AG04450 (cell line): ENCODE measurements at places on chromosomes 3 and 15.

- DNase-seq = no peak
These were observed 85.2 kb downstream of the KBTBD8 start for GRCh38 chr3:67083277-67083676.

DNA sequence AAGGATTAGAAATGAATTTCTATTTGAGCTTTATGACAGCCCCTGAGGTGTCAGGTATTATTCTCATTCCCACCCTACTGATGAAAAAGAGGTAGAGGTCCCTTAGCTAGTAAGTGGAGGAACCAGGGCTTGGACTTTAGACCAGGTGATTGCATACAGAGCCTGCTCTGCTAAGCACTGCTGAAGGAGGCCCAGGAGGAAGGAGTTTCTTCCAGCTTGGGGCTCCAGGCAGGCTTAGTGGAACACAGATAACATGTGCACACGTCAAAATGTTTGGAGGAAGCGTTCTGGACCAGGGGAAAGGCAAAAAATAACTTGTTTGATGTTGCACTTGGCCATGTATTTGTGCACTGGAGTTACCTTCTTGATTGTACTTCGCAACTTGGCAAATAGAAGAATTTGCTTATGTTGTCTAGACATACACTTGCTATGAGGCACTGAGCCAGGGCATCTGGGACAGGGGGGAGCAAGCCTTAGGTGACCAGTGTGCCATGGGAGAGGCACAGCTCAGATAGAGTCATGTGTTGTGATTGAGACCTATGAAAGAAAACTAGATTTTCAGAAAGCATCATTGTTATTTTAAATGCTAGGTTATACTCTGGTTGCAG lies 22.4 kb downstream of the IFT122 start:
- no peak for DNase-seq

- DNase-seq = no peak
These were observed 47.9 kb downstream of the ATP2C1 start for GRCh38 chr3:130941793-130942192.

GRCh38 chr3:164918905-164919304 lies 159.4 kb downstream of the SI start:
- no peak for DNase-seq

DNA sequence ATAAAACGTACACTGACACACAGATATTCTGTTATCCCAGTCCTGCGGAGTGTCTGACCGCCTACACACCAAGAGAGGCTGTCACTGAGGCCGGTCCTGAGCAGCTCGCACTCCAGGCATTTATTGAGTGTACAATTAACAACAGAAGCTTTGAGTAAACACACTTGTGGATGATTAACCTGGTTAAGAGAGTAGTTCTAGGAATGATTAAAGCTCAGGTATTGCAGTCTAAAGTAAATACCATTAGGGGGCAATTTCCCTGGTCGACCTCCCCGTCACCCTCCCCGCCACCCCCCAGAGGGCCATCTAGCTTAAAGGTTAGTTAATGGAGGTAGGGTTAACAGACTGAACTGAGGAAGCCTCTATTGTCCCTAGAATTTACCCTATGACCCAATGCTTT lies 1278.5 kb downstream of the NSUN3 start:
- no peak for DNase-seq

- no peak for DNase-seq
These were observed 568.3 kb upstream of the ZNF717 start for GRCh38 chr3:76353683-76354082.

- DNase-seq = no peak
These were observed 348.7 kb downstream of the ZIC1 start for GRCh38 chr3:147757866-147758265.

- no peak for DNase-seq
These were observed 546.0 kb upstream of the CFAP20DC start for GRCh38 chr3:59595830-59596229.

GRCh38 chr3:81788610-81789009 lies 27.2 kb upstream of the GBE1 start:
- no peak for DNase-seq

GRCh38 chr15:32998182-32998581 lies 196.3 kb downstream of the FMN1 start:
- no peak for DNase-seq

DNA sequence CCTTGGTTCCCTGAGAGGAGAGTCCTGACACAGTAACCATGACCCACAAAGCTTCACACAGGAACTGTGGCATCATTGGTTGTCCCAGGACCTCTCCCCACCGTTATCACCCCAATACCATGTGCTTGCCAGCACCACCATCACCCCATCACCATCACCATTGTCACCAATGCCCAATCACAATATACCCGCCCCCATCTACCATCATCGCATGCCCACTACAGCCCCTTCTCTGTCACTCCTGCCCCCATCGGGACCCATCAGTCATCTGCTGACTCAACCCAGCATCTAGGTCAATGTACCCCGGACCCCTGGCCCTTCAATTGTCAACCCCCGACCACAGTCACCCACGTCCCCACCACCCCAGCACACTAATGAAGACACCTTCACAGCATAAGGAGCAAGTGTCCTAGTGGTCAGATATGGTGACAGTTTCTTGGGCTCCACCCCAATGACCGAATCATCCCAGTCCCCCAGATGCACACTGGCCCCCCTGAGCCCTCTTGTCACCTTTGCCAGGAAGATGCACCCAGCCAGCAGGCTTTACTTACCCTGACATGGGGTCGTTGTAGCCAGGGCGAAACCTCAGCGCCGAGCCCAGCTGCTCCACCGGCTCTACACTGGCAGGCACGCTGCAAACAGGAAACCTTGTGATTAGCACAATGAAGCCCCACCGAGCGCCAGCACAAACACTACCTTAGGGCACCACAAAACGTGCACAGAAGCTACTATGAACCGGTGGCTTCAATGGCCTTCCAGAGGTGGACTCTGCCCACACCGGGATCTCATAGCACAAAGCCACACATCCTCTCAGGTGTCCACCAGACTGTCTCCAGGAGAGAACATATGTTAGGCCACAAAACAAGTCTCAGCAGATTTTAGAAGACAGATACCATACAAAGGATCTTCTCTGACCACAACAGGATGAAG lies 25.1 kb downstream of the SHISA5 start:
- no peak for DNase-seq

DNA sequence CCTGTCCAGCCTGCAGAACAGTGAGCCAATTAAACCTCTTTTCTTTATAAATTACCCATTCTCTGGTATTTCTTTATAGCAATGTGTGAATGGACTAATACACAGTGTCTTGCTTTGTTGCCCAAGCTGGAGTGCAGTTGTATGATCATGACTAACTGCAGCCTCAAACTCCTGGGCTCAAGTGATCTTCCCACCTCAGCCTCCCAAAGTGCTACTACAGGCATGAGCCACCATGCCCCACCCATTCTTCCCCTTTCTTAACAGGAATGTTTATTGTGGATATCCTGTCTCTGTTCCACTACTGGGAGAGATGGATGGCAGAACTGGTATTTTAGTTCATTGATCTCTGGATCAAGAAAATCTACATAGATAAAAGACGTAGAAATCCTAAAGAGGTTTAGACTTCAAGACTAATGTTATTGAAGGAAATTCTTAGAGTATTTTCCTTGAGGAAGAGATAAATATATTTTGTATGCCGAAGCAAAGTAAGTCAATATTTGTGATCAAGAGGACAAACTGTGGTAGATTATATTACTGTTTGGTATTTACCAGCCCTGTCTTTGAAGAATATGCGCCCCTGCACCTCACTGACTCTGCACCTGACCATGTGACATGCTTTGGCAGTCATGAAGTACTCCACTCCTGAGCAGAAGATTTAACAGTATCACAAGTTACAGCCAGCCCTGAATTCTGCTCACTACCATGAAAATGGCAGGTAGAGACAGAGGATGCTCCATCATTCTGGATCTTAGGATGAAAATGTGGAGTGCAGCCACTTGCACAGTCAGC lies 42.9 kb downstream of the UACA start:
- no peak for DNase-seq

GRCh38 chr15:64110950-64111678 lies 15.3 kb downstream of the SNX1 start:
- DNase-seq = no peak

DNA sequence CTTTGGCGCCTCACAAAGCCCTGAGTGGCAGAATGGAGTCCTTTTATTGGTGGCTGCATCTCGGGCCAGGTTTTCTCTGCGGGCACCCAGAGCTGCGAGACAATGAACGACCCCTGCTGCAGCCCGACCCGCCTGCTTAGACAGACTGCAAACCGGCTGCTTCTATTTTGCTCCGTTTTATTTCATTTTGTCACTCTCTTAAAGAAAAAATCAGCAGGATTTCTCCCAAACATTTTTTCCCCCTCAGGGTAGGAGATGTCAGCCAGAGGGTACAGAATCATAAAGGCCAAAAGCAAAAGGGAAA lies 64.8 kb downstream of the OXNAD1 start:
- DNase-seq = no peak

DNA sequence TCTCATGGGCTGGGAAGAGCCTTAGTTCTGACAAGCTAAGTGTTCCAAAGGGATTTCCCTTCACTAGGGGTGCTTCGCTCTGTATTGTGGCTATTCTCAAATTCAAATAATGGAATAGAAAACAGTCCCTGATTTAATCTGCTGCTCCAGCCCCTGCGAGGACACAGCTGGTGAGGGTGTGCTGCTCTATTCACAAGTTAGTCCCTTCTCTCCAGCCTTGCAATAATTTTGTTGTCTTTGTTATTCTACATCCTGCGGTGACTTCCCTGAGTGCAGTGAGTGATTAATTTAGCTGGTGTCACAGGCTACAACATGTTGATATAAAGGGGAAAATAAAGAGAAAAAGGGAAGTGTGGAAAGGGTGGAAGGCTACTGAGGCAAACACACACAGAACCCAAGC lies 180.5 kb upstream of the VEPH1 start:
- no peak for DNase-seq

GRCh38 chr3:76063811-76064210 lies 278.5 kb upstream of the ZNF717 start:
- no peak for DNase-seq

GRCh38 chr3:123789760-123790159 lies 94.4 kb downstream of the MYLK start:
- no peak for DNase-seq

GRCh38 chr3:160006282-160007163 lies 17.9 kb downstream of the IL12A start:
- DNase-seq = peak; percentile 61

DNA sequence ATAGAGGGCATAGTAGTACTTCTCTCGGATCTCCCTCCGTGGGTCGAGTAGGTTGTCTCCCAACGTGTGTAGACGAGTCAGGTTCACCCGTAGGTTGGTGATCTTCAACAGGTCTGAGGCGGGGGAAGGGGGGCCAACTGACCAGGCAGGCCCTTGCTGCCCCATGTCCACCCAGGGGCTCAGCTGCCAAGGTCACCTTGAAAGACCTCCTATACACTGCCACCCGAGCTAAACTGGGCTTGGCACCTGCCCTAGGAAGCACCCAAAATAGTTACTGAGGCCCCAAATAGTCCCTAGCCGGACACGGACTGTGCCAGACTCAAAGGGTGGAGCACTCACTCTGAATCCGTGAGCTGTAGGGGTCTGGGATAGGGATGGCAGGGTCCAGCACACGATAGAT lies 1.8 kb downstream of the LAMB2 start:
- DNase-seq = no peak

DNA sequence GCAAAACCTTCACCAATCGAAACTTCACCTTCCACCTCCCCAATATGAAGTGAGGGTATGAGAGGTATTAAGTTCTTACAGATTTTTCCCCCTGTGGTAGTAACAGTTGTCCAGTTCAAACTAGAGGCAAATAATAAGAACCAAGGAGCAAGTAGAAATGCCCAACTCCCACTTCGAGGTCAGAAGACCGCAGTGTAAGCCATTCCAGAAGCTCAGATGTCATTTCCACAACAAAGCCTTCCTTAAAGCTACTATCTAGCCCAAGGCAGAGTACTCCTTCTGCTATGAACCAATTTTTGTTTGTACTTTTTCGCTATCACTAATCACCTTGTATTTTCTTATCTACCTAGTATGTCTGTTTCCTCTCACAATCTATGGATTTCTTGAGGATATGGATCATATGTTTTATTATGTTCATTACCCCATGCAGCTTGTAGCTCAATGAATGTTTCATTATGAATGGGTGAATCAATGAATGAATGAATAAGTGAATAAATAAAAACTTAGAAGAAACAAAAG lies 235.7 kb upstream of the KCNMB2 start:
- no peak for DNase-seq

DNA sequence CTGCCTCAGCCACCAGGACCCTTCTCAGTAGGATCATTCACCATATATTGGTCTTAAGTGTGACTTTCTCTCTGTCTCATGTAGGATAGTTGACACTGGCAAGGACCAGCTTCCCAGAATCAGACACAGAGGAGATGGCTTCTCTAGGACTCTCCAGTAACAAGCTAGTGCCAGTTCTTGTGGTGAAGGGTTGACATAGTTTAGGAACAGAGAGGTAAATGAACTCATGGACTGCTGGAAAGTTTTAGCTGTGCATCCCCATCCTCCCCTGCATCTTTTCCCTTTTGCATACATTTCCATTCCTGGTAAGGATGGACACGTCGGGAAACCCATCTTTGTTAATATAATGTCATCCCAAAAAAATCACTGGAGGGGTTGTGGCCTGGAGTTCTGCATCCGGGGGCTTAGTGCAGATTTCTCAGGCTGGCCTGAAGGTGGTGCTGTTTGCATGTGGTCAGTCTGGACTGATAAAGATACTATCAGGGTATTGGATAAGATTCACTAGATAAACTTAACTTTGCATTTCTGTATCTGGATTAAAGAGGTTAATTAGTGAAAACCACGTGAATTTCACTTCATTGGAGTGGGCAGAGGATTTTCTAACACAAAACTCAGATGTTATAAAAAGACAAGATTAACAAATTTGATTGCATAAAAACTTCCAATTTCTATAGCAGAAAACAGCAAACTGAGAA lies 110.8 kb downstream of the TBC1D2B start:
- peak; percentile 11 for DNase-seq

GRCh38 chr3:174907027-174907426 lies 47.9 kb downstream of the NAALADL2 start:
- no peak for DNase-seq

DNA sequence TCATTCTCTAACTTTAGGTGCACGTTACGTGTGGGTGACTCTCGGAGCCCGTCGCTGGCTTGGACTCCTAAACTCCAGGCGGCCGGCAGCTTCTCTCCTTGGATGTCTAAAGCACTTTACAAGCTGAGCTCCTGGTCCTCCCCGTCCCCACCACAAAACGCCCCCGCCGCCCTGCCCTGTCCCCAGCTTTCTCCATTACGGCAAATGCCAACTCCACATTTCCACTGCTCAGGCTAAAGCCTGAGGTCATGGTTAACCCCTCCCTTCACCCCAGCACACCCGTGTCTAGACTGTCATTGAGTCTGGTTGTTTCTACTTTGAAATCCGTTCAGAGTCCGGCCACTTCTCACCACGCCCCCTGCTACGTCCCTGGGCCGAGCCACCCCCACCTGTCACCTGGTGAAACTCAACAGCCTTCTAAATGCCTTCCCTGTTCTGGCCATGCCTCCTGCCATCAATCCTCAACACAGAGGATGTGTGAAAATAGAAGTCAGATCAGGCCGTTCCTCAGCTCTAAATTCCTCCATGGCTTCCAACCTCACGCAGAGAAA lies 8.1 kb upstream of the PCSK6 start:
- no peak for DNase-seq

DNA sequence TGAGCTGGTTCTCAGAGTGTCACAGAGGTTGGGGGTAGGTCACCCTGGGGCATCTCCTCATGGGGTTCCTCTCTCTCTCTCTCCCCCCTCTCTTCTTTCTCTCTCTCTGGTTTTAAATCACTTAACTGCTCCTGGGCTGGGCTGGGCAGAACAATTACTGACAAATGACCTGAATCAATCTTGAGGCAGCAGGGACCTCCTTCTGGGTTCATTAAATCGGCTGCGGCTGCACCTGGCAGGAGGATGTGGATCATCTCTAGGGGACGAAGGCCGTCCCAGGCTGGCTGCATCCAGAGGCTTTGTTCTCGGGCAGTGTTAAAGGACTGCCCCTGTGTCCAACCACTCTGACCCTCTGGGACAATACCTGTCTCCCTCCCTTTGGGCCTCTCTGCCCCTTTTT lies 143.1 kb downstream of the TLE3 start:
- DNase-seq = no peak
